Cortex of kidney (tissue), 1 donor: ENCODE measurements at places on chromosomes 3 and 15.

DNA sequence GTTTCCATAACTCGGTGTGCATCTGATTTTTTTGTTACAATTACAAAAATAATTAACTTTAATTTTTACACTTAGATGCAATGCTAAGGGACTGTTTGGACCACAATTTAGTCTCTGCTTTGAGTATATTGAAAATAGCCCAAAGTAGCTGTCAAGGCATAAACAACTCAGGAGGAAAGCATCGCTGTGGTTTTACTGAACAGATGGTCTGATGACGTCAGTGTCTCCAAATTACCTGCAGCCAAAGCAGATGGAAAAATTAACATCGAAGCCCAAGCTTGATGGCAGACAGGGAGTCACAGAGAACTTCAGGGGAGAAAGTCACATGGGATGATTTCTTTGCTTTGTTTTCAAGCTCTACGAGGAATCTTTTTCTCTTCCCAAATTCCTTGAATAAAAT, 83.1 kb upstream of the PLCL2 start:
- DNase-seq = no peak

- DNase-seq = no peak
Measured at GRCh38 chr3:101453961-101454360, 59.1 kb downstream of the SENP7 start.

GRCh38 chr15:68252925-68253534, 23.5 kb upstream of the CLN6 start:
- DNase-seq = no peak

GRCh38 chr3:141539431-141540187, 52.8 kb downstream of the RASA2 start:
- DNase-seq = no peak
